Cardiac septum (tissue), 1 donor: ENCODE measurements at places on chromosomes 4 and X.

GRCh38 chr4:30863021-30863420, 142.9 kb downstream of the PCDH7 start:
- no peak for DNase-seq

GRCh38 chr4:59936566-59936965, 1263.6 kb upstream of the ADGRL3 start:
- no peak for DNase-seq

- DNase-seq: peak; percentile 66
Measured at GRCh38 chr4:2925931-2926860, 37.0 kb downstream of the NOP14 start.

DNA sequence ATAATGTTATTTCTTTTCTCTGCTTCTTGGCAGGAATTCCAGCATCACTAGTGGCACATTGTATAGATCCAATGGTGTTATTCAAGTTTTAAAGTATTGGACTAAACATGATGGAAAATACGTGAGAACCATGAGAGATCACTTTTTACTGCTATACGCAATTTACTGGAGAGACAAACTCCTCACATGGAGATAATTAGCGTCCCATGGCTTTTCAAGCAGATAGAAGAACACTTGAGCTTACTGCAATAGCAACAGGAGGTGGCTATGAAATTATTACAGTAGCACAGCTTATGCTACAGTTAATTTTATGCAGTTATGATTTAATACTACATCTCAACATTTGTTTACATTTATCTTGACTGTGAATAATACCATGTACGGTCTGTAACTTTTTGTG, 11.9 kb upstream of the TMEM185A start:
- no peak for DNase-seq

DNA sequence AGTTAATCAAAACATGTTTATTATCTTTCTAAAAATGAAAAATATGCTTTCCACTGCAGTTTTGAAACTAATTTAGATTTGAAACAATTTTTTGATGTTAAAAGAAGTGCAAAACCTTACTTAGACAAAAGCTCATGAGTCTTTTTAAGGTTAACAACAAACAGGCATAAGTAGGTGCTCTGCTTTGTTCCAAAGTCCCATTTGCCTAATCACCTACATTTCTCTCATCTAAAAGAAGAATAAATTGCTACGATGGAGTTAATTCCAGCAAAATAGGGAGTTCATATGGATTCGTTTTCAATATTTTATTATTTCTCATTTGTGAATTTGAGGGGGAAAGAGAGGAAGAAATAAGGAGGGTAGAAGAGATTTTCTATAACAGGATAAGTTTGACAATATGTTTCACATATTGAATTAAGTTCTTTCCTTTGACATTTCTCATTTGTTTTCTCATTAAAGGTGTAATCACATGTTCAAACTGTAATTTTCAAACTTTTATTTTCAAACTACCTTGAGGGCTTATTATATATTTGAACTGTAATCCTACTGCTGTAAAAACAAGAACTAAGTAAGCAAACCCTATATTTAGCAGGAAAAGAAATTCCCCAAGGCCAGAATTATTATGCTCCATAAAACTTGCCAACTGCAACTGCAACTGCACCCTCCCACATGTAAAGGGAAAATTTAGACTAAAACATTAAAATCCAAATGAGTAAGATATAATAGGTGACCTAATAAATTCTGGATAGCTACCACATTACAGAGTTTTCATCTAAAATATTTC, 9.6 kb upstream of the SLC39A8 start:
- DNase-seq: no peak

DNA sequence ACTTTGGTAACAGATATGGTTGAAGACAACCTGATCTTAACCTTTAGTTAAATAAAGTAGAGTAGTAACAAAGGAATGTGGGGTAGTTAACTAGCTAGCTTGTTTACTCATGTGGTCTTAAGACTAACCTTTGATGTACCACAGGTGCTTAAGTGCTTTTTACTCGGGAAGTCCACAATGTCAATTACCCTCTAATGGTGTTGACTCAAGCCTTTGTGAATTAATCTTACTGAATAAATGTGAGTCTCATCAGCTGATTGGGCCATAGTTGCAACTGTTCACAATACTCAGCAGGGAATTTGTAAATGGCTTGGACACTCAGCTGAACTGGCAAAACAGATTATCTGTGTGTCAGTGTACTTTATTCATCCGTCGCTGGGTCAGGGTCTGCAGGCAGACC, 119.0 kb upstream of the UGT8 start:
- DNase-seq: no peak

GRCh38 chr4:144355811-144356757, 215.6 kb upstream of the GYPA start:
- DNase-seq: no peak

- DNase-seq: no peak
Measured at GRCh38 chr4:70681704-70682103, 6.6 kb upstream of the UTP3 start.

DNA sequence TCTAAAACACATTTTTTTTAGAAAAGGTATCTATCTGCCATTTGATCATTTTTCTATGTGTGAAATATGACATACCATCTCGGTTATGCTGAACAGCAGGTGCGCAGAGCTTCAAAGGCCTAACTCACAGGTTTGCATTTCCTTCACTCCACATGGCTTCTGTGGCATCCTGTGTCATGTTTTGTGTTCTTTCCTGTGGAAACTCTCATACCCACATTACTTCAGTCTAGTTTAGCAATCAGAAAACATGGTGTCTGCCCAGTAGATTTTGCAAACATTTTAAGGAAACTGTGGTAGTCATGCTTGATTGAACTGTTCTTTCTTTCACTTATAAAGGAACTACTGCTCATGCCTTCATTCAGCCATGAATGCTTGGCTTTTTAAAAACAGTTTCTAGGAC, 11.3 kb upstream of the ARAP2 start:
- DNase-seq: no peak

DNA sequence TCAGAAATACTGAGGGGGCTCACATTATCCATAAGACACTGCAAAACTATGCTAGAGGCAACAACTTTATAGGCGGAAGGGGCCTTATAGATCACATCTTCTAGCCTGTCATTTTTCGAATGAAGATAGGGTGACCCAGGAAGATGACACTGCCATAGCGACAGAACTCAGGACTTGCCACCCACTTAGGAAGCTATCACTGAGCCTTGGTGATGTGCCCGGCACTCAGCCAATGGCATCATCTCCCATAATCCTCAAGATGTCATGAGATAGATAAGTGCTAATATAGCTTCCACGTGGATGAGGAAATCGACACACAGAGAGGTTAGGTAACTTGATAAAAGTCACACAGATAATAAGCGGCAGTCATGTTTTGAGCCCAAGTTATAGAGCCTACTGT, 346.6 kb downstream of the DHX15 start:
- no peak for DNase-seq

GRCh38 chrX:106899841-106900240, 3.3 kb downstream of the RIPPLY1 start:
- no peak for DNase-seq

DNA sequence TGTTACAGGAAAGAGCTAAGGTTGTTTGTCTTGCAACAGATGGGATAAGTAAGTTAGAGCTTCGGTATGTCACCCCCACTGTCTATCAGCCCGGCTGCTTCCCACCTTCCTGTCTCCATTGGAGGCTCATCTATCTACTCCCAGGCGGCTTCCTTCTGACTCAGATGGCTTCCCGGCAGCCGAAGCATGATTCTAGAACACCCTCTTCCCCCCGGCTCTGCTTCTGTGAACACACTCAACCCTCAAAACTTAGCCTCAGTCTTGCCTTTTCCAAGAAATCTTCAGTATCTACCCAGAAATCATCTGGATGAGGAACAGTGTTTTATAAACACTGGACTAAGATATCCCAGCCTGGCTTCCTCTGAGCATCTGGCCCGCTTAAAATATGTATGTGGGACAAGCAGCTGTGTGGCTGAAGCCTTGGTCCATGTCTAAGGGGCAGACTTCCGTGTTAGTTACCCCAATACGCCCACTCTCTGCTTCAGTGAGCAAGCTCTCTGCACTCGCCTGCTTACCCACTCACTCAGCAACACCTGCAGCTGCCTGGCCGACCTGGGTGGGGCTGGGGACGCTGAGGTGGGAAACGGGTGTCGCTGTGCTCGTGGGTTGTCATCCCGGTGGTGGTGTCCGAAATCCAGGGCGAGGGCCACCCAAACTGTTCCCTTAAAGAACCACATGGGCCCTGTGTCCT, 12.0 kb upstream of the SLC2A9 start:
- peak; percentile 86 for DNase-seq

DNA sequence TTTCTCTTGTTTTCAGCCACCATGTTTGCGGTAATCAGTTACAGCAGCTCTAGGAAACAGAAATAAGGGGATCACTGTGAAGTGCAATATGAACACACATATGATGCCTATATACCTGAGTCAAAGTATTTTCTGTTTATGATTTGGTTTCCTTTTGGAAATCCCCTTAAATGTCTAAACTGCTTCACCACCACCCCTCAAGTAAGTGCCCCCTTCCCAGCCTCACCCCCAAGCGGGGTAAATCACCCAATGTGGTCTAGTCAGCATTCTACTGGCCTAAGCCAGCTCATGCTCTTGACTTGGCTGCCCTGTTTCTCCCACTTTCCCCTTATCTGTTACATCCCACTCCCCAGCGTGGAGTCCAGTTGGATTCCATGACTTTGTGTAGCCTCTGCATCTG, 176.5 kb downstream of the QDPR start:
- DNase-seq: no peak

GRCh38 chrX:64427281-64427680, 32.0 kb upstream of the MTMR8 start:
- no peak for DNase-seq

DNA sequence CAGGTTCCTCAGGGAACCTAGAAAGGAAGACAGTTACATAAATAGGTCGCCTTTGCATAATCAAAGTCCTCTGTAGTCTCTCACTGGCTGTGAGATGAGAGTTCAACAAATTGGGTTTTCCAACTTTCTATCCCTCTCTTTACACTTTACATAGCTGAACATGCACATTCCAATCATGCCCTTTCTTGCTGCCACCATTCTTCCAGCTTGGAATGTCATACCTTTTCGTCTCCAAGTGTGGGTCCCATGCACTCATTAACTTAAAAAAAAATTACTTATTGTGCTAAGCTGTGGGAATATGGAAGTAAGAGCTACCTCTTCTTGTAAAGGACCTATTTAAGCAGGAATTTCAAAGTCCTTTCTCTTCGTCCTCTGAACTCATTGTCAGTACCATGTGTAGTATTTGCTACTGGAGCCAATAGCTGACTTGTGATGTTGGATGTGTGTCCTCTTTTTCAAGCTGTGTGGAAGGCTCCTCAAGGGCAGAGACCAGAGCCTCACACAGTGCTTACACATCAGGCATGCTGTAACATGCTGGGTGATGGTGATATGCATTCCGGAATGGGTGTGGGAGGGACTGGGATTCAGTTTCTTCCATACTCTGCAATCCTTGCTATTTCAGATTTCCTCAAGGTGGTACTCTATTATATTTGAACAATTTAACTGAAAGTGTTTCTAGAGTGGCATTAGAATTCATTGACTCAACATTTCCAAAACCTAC, 7.1 kb downstream of the ENOPH1 start:
- DNase-seq: no peak

DNA sequence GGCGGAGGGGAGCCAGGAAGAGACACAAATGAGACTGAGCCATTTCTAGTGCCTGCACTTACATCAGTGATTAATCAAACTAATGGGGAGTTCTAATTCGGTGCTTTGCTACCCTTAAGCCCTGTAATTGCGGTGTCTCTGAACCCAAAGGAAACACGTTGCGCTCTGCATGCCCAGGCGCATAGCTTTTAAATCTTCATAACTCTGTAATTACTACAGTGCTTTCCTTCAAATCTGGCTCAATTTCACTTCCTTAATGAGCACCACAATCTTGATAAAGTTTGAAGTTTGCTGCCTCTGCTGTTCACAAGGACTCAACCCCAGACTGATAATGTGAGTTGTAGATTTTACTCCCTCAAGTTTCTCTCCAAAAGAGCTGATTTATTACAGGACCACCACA, 5.7 kb upstream of the NHS start:
- no peak for DNase-seq

DNA sequence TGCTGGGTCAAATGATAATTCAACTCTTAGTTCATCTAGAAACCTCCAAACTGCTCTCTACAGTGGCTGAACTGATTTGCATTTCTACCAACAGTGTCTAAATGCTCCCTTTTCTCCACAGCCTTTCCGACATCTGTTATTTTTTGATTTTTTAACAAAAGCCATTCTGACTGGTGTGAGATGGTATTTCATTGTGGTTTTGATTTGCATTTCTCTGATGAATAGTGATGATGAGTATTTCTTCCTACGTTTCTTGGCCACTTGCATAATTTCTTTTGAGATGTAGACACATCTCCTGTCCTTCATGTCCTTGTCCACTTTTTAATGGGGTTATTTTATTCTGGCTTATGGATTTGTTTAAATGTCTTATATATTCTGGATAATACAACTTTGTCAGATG, 298.2 kb upstream of the ARSJ start:
- DNase-seq: no peak

GRCh38 chr4:186832906-186833305, 109.2 kb upstream of the FAT1 start:
- no peak for DNase-seq

GRCh38 chr4:113979905-113980615, 613 bp upstream of the ARSJ start:
- DNase-seq: no peak

DNA sequence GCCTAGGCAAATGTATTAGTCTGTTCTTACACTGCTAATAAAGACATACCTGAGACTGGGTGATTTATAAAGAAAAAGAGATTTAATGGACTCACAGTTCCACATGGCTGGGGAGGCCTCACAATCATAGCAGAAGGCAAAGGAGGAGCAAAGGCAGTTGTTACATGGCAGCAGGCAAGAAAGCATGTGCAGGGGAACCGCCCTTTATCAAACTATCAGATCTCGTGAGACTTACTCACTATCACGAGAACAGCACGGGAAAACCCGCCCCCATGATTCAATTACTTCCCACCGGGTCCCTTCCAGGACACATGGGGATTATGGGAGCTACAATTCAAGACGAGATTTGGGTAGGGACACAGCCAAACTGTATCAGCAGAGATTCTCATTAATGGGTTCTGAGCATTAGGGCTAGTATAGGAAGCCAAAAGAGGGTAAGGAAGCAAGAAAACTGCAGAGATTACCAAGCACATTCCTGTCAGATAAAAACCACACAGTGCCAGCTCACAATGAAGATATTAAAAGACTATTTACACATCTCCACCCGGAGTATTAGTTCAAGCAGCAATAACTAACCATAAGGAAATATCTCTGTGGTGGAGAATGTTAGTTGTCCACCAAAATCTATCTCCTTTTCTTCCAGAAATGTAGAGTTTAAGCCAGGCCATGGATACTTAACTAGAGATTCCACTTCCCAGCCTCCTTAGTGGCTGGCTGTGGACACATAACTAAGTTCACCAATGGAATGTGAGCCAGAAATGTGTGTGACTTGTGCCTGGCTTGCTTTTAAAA, 61.2 kb upstream of the HOPX start:
- DNase-seq: no peak

- no peak for DNase-seq
Measured at GRCh38 chrX:21354725-21355124, 19.5 kb upstream of the CNKSR2 start.
